ENCODE measurements at places on chromosomes 12 and 14. TPM values are rescaled to one million over a fixed set of nuclear protein-coding genes. Genes with fewer than 3 reads are reported as not detected.

Gene ADCY4
- 29.0 TPM for total RNA-seq

- no peak for DNase-seq
These were observed 17.7 kb downstream of the SLC25A29 start for GRCh38 chr14:100288382-100289185.

Gene PPP4R4
- total RNA-seq, result 1.4 TPM

- DNase-seq, result no peak
These were observed 30.7 kb downstream of the KIF21A start for GRCh38 chr12:39412210-39412609.

Gene TOMM20L
- total RNA-seq, result not detected

- no peak for DNase-seq
These were observed 439.2 kb downstream of the BTG1 start for GRCh38 chr12:91706466-91706865.

Gene ST8SIA1
- 2.4 TPM for total RNA-seq

GRCh38 chr12:80805106-80805505 is 88.4 kb downstream of the MYF5 start:
- no peak for DNase-seq

DNA sequence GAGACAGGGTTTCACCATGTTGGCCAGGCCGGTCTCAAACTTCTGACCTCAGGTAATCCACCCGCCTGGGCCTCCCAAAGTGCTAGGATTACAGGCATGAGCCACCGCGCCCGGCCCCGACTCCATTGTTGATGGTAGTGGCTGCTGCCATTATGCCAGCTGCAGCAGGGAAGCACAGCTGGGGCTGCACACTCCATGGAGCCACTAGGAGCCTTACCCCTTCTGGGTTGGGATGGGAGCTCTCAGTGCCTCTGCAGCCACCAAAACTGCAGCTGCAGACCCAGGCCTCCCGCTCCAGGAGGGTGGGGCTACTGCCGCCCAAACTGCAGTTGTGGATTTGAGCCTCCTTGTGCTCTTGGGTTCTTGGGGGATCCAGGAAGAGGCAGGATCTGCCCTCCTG is 25.9 kb downstream of the TCHP start:
- no peak for DNase-seq

- DNase-seq, result no peak
These were observed 433.6 kb downstream of the TMEM132D start for GRCh38 chr12:129470196-129470595.

Gene RECQL
- 27.1 TPM for total RNA-seq

- no peak for DNase-seq
These were observed 10.7 kb downstream of the TBX5 start for GRCh38 chr12:114395233-114395632.

GRCh38 chr14:23605931-23606585 is 27.5 kb upstream of the JPH4 start:
- DNase-seq, result no peak

DNA sequence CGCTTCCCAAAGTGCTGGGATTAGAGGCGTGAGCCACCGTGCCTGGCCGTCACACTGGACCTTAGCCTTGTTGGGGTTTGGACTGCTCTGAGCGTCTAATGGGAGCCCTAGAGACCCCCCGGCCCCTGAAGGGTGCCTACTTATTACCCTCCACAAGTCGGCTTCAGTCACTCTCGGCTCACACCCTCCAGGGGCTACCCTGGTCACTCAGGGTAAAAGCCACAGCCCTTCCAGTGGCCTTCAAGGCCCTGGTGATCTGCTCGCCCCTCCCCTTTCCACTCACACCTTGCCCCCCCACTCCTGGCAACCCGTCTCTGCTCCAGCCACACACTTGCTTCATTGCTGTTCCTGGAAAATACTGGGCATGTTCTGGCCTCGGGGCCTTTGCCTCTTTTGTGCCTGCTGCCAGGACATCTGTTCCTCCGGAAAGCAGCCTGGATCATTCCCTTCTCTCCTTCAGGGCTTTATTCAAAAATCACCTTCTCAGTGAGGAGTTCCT is 3.6 kb upstream of the MORN3 start:
- DNase-seq, result no peak

Data from mucosa of gallbladder (tissue), 1 donor.